ENCODE measurements at places on chromosomes 12 and 14.

GRCh38 chr12:116692605-116693004, 45.3 kb downstream of the SPRING1 start:
- peaks cover 75% of the 10 kb centered on the region for H3K27me3 ChIP-seq
- no peaks in the 10 kb centered on the region for H3K36me3 ChIP-seq

- peaks cover 17% of the 10 kb centered on the region for H3K4me1 ChIP-seq
- no peak overlapping the region for H3K27ac ChIP-seq
- no peaks in the 10 kb centered on the region for H3K27me3 ChIP-seq
- no peak overlapping the region for H3K4me3 ChIP-seq
These were observed 45.2 kb downstream of the FOXN3 start for GRCh38 chr14:89371585-89372511.

DNA sequence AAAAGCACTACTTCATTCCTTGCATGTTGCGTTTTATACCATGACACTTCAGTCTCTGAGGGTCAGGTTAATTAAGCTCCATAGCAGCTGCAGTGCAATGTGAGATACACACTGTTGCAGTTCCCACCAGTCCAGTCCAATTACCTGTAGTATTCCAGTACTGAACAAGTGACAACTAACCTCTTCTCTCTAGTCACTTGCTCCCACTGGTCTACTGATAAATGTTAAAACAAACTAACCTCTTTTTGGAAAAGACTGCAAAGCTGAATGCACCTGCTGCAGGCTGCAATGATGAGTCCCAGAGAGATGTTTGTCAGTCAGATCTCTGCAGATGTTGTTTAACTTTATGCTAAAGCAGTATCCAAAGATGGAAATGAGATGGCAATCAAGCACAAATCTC, 7.9 kb downstream of the NOVA1 start:
- no peak overlapping the region for H3K4me3 ChIP-seq
- H3K4me1 ChIP-seq: peaks cover 20% of the 10 kb centered on the region
- no peak overlapping the region for H3K27ac ChIP-seq

DNA sequence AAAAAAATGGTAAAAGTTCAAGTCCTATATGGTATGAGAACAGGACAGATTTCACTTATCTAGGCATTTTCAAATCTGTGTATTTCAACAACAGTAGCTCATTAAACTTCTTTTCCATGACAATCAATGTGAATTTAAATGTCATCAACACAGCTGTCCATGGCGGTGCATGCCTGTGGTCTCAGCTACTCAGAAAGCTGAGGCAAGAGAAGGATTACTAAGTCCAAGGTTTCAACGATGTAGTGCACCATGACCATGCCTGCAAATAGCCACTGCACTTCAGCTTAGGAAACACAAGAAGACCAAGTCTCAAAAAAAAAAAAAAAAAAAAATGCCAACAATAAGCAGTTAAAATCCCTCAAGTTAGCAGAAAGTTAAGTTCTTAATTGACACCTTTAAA, 214.6 kb downstream of the C12orf50 start:
- H3K36me3 ChIP-seq: no peaks in the 10 kb centered on the region
- no peaks in the 10 kb centered on the region for H3K27me3 ChIP-seq
- no peaks in the 10 kb centered on the region for H3K4me1 ChIP-seq
- no peak for ATAC-seq
- no peak overlapping the region for H3K27ac ChIP-seq
- H3K4me3 ChIP-seq: no peak overlapping the region

DNA sequence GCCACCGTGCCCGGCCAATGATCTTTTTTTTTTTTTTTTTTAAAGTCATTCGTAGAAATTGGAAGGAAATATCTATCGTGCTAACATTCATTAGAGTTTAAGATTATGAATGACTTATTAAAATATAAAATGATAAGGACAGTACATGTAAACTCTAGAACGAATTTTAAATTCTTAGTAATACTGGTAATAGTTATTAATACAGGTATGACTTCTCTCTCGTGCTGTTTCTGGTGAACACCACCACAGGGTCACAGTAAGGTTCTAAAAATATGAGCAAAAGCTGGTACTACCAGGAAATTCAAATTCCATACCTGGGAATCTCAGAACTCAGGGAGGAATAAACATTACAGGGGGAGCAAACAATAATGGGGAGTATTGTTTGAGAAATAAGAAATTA, 26.2 kb downstream of the WNK1 start:
- no peak overlapping the region for H3K27ac ChIP-seq
- H3K27me3 ChIP-seq: no peaks in the 10 kb centered on the region
- H3K4me1 ChIP-seq: no peaks in the 10 kb centered on the region
- no peaks in the 10 kb centered on the region for H3K36me3 ChIP-seq
- H3K4me3 ChIP-seq: no peak overlapping the region

GRCh38 chr14:61113561-61114225, 132.6 kb downstream of the SLC38A6 start:
- H3K4me3 ChIP-seq: no peak overlapping the region
- no peak overlapping the region for H3K27ac ChIP-seq
- H3K36me3 ChIP-seq: no peaks in the 10 kb centered on the region
- ATAC-seq: no peak
- H3K4me1 ChIP-seq: no peaks in the 10 kb centered on the region
- peaks cover 9% of the 10 kb centered on the region for H3K27me3 ChIP-seq

DNA sequence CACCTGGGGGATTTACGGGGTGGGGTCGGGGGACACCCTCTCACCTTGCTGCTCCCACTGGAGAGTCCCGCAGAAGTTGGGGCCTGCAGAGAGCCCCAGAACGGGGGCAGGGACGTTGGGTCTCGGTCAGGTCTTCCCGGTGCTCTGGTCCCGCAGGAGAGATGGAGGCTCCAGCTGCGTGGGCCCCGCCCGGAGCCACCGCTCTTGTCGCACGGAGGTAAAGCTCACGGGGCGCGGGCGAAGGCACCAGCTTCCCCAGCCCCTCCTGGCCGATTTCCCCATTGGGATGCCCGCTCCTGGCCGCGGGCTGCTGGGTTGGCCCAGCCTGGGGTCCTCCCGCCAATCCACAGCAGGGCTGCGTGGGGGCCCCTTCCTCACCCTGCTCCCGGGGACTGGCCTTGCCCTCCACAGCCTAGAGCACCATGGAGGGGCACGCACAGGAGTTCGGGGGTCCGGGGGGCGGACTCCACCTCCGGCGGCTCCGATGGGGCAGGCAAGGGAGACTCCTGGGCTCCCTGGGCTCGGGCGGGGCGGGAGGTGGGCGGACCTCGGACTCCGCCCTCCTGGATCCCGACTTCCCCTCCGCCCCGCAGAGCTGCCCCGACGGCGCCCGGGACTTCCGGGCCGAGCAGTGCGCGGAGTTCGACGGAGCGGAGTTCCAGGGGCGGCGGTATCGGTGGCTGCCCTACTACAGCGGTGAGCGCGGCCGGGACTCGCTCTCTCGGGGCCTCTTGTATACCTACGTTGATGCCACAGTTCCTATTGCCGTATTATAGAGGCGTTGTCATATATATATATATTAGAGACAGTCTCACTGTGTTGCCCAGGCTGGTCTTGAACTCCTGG, 8.4 kb downstream of the PAPLN start:
- H3K27ac ChIP-seq: no peak overlapping the region
- H3K4me1 ChIP-seq: no peaks in the 10 kb centered on the region
- peak; percentile 53 for ATAC-seq

DNA sequence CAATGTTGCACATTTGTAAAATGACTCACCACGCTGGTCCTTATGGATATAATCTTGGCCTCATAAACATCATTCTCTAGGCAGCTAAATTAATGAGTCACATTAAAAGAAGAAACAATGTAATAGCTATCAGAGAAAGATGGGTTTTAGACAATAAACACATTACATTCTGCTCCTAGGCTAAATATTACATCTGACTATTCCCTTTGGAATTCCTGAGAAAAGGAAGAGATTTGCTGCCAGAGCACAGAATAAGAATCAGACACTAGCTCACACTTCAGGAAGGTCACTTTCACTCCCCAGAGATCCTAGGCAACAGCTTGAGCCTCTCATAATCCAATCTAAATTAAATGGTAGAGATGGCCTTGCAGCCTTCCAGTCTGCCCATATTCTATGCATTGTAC, 218.2 kb downstream of the PTPRO start:
- no peaks in the 10 kb centered on the region for H3K27me3 ChIP-seq
- no peak for ATAC-seq
- no peak overlapping the region for H3K27ac ChIP-seq
- no peaks in the 10 kb centered on the region for H3K4me1 ChIP-seq

DNA sequence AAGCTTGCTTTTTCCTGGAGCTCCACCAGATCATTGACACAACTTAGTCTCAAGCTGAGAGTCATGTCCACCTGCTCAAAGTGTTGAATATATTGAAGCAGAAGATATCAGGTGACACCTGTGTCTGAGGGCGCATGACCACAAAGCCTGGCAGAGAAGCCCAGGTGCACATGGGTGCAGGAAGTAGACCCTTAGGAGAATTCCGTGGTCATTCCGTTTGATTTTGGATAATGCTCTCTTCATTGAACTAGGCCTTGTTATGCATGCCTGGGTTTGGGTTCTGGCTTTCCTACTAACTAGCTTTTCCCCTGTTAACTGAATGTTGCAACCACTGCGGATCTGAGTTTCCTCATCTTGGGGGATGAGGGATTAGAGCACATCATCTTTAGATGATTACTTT, 7.1 kb downstream of the ARHGDIB start:
- no peaks in the 10 kb centered on the region for H3K36me3 ChIP-seq
- H3K4me1 ChIP-seq: peaks cover 65% of the 10 kb centered on the region
- no peak overlapping the region for H3K27ac ChIP-seq
- ATAC-seq: no peak
- H3K4me3 ChIP-seq: no peak overlapping the region

DNA sequence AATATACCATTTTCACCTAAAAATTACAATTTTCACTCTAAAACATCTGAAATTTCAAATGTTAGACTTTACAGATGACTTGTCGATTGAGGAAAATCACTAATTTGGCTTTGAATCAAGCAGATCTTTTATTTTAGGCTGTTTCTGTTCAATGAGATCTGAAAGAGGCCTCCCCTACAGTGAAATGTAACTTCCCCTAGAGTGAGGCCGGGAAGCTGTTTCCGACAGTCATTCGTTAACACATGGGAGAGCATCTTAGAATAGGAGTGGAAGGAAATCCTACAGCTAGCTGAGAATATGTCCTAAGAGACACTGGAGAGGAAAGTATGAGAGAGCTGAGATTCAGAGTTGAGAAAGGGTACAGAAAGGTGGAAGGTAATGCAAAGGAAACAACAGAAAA, 5.7 kb upstream of the C14orf93 start:
- peaks cover under 1% of the 10 kb centered on the region for H3K4me1 ChIP-seq
- no peaks in the 10 kb centered on the region for H3K27me3 ChIP-seq
- H3K4me3 ChIP-seq: no peak overlapping the region

DNA sequence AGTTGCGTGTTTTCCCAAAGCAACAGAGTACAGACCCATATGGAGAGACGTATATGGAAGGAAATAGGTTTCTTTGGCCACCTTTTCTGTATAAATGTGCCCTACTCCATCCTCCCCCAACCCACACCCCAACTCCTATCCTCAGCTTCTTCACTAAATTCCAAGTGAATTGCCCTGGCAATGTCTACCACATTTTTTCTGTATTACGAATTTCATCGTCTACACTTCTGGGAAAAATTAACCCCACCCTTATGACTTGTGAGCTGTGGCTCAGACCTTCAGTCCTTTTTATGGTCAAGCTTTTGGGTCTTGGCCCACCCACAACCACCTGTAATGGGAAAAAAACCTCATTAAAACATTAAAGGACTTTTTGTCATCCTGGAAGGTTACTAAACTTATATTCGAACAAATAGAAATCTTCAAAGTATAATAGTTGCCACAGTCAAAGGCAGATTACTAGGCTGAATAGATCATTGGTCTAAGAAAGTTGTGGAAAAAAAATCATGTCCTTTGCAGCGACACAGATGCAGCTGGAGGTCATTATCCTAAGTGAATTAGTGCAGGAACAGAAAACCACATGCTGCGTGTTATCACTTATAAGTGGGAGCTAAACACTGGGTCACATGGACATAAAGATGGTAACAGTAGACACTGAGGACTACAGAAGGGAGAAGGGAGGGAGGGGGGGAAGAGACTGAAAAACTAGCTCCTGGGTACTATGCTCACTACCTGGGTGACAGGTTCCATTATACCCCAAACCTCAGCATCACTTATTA, 15.7 kb upstream of the NFKBIA start:
- no peak overlapping the region for H3K4me3 ChIP-seq
- H3K4me1 ChIP-seq: peaks cover 35% of the 10 kb centered on the region
- peak overlapping the region; percentile 66 for H3K27ac ChIP-seq
- no peak for ATAC-seq
- no peaks in the 10 kb centered on the region for H3K27me3 ChIP-seq

DNA sequence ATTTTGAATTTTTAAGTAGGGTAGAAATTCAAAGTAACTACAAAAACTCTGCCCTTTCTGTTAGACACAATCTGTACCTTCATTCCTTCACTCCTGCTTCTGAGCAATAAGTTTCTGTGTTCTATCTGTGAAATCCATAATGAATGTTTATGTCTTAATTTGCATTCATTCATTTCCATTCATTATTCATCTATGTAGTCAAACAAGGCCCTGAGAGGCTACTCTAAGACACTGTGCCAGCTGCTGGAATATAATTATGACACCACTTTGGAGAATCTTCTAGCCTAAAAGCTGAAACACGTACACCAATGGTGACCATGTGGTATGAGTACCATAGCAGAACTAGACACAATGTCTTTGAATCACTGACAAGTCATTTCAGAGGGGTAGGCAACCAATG, 199.9 kb upstream of the FAR2 start:
- H3K36me3 ChIP-seq: no peaks in the 10 kb centered on the region
- no peaks in the 10 kb centered on the region for H3K4me1 ChIP-seq
- H3K27me3 ChIP-seq: no peaks in the 10 kb centered on the region
- no peak overlapping the region for H3K4me3 ChIP-seq
- H3K27ac ChIP-seq: no peak overlapping the region

Data from gastroesophageal sphincter (tissue), 4 donors.